Hepatic stellate cell (primary cell): ENCODE measurements at places on chromosomes 1 and 21.

DNA sequence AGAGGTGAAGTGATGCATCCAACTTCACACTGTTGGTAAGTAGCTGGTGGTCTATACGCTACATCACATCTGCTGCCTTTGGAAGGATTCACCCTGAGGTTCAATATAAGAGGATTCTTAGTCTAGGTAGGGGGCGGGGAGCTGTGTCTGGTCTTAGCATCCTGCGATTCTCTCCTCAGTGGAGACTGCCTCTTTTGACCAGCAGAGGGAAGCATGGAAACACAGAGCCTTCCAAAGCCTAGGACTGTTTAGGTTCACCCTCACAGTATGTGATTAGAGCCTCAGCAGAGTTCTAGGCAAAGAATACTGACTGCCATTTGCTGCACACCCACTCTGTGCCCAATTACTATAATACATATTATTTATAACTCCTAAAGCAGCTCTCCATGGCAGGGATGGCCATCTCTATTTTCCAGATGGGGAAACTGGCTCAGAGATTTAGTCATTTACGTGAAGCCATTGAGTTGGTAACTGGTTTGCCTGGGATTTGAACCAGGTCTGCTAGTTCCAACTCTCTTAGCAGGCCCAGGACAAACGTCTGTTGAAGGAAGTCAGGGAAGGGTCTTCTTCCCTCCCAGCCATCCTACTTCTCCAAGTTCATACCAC is 28.9 kb upstream of the EFCAB14 start:
- DNase-seq: peak; percentile 43

GRCh38 chr1:181152892-181153633 is 64.6 kb downstream of the IER5 start:
- peak; percentile 63 for DNase-seq

DNA sequence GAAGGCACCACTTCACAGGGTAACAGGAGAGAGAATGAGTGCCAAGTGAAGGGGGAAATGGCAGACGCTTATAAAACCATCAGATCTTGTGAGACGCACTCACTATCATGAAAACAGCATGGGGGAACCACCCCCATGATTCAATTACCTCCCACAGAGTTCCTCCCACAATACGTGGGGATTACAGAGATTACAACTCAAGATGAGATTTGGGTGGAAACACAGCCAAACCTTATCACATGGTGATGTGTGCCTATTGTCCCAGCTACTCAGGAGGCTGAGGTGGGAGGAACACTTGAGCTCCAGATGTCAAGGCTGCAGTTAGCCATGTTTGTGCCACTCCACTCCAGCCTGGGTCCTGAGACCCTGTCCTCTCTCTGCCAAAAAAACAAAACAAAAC is 56.0 kb upstream of the DSCAM start:
- DNase-seq: no peak

DNA sequence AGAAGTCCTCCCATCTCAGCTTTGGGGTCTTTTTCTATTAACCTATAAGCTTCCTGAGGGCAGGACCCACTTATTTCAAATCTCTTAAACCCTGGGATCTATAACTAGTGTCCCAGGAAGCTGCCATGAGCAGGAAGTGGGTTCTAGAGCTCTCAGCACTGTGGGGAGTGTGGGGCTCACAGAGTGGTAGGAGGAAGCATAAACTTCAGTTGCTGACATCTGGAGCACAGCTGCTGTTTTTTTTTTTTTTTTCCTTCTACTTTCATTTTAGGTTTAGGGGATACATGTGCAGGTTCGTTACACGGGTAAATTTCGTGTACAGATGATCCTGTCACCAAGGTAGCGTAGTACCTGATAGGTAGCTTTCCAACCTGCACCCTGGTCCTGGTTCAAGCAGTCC is 59.3 kb downstream of the AK4 start:
- no peak for DNase-seq
